ENCODE measurements at places on chromosomes 7 and 10.

GRCh38 chr10:101050208-101051069 is 11.3 kb upstream of the KAZALD1 start:
- peak; percentile 90 for DNase-seq

GRCh38 chr10:3755440-3756359 is 29.3 kb downstream of the KLF6 start:
- DNase-seq = no peak

DNA sequence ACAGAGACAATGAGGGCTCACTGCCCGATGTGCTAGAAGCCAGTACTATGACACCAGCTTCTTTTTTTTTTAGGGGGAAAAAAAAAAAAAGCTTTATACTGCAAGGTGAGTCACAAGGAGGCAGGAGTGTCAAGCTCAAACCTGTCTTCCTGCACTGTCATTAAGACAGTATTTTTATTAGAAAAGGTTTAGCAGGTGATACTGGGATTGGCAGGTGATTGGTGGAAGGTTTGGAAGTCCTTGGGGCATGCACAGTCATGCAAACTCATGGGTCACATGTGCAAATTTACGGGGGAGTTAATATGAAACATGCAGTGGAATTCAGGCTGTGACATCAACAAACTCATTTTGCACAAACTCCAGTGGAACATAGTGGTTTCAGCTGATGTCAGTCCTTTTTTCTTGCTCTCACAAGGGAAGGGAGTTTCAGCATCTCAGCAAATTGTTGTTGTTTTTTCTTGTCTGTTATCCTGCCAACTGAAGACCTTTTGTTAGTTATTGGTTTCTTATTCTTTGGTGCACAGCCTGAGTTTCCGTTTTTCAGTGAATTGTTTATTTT is 530.6 kb downstream of the ANKRD7 start:
- no peak for DNase-seq

GRCh38 chr10:114260366-114260765 is 21.3 kb downstream of the VWA2 start:
- no peak for DNase-seq

DNA sequence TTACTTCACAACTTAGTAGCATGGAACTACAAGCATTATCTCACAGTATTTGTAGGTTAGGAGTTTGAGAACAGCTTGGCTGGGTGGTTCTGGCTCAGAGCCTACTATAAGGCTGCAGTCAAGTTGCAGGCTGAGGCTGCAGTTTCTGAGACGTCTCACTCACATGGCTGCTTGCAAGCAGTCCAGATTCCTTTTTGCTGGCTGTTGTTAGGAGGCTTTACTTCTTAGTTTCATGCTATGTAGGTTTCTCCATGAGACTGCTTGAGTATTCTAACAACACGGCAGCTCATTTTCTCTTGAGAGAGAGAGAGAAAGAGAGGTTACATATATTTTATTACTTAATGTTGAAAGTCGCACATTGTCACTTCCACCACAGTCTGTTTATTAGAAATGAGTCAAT is 1073.9 kb downstream of the NXPH1 start:
- DNase-seq = peak; percentile 4

- DNase-seq = no peak
Measured at GRCh38 chr10:77834943-77835668, 91.4 kb downstream of the DLG5 start.

DNA sequence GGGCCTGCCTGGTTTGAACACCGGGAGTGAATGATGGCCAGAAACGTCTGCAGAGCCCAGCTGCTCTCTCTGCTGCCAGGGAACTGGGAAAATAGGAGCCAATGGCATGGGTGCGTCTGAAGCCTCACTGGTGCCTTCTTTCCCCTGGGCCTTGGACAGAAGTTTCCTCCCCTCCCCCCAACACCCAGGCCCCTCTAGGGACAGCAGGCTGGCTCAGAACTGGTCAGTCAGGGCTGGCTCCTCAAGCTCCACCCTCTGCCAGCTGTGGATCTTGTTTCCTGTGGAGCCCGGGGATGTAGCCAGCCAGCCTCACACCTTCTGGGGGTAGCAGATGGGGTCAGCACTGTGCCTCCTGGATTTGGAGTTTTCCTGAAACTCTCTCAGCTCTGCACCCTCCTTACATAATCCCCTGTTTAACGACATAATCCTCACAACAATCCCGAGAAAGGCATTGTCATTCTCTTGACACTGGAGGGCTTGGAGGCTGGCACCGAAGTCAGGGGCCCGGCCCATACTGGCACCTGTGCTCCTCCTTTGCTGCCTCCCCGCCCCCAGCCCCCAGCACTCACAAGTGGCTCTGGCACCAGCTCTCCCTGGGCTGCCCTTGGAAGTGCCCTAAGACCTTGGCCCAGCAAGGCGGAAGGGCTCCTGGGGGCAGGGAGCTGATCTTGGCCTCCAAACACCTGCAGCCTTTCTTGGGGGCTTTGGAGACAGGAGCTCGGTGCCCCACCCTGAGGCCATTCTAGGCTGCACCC is 5.7 kb downstream of the LDB3 start:
- DNase-seq = peak; percentile 79

DNA sequence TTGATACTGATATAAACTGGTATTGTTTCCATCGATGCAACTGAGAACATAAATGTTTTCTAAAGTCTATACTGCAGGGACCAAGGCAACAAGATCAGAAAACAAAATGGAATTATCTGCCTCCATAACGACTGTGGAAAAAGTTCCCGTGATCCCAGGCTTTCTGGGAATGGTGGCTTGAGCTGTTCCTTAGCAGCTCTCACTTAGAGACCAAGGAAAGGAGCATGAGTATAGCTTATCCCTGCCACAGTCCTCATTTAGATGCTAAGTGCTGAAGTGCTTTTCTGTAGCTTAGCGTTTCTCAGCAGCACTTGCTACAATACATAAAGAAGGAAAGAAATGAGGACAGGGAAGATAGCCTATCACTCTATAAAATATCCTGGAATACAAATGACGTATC is 5.5 kb downstream of the WNT8B start:
- no peak for DNase-seq

GRCh38 chr10:69337296-69338132 is 59.2 kb downstream of the HK1 start:
- no peak for DNase-seq

- no peak for DNase-seq
Measured at GRCh38 chr10:133109711-133110110, 22.0 kb downstream of the ADGRA1 start.

DNA sequence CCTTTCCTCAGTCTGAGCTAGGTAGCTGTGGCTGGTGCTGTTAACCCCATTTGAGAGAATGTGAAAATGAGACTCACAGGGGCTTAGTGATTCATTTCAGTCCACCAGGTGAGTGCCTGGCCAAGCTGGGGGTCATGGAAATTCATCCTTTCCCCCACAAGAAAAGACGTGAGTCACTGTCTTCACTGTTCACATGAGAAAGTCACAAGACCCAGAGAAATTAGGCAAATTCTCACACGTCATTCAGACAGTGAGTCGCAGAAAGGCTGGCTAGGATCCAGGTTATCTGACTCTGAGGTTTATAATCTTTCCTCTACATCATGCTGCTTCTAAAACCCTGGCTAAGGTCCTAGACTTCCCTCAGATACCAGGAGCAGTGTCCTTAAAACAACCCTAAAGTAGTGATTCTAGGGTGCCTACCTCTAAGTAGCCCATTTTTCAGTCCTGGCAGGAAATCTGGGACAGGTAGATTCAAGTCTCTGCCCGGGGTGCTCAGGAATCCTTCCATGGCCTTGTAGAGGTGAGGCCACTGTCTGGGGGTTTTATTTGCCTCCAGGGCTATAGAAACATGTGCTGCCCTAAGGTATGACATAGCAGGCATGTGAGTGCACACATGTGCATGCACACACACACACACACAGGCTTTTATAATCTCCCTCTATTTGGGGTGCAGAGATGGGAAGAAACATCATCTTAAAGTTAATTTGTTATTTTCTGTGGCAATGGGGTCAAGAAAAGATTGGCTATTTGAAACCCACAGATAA is 427.9 kb upstream of the CELF2 start:
- no peak for DNase-seq

DNA sequence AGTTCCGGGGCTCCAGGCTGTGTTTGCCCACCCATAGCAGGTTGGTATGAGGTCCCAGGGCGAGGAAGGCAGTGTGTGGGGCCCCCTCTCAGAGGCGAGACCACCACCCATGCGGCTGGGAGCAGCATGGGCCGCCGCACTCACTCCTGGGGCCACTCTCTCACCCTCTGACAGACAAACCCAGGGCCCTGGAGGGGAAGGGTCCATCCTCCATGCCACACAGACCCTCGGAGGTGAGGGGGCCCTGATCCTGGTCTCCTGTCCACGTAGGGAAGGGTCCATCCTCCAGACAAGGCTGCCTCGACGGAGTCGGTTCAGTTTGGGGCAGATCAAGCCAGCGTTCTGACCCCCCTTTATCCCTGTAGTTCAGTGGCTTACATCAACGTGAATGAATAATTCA is 230.8 kb downstream of the ELFN1 start:
- no peak for DNase-seq

DNA sequence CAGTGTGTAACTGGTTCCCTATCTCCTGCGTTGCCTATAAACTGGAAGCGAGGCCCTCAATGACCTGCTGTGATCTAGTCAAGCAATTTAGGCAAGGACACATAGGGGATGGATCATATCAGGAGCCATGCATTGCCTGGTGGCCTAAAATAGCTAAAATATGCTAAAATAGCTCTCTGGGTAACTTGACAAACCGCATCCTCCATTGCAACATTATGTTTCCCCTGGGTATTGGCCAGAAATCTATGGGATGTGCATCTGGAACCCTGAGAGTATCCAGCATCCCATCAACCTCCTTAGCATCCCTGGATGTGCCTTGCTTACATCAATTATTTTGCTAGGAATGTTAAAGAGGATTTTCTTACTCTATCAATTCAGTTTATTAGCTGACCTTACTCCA is 91.7 kb upstream of the ADCY1 start:
- DNase-seq = no peak

DNA sequence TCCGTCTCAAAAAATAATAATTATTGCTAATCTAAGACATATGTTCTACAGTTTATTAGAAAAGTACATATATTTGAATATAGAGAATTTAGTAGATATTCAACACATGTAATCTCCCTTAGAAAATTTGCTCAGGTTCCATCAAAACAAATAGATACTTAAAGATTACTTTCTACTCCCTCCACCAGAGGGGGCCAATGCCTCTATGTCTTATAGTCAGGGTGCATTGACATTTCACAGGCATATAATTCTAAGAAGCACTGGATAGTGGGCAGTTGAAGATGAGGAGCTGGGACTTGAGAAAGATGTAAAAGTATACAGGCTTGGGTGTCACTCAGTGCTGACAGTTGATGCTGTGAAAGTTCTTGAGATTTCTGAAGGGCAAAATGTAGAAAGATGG is 301.6 kb upstream of the HPS1 start:
- peak; percentile 39 for DNase-seq

DNA sequence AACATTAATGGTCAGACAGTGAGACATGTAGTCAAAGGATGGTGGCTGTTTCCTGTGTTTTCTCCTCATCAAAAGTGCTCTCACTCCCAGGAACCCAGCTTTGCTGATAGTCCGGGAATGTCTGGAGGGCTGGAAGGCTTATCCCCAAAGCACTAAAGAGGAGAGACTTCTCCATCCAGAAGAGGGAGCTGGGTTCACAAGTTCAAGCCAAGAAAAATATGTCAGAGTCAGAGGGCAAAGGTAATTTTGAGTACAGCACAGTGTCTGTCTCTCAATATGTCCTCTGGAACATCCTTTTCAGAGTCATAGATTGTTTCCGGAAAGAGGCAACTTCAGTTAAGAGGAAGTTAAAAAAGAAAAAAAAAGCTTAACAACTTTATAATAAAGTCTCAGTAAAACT is 281.5 kb upstream of the PHYHIPL start:
- DNase-seq = no peak

GRCh38 chr7:155665957-155666287 is 21.5 kb downstream of the RBM33 start:
- no peak for DNase-seq

DNA sequence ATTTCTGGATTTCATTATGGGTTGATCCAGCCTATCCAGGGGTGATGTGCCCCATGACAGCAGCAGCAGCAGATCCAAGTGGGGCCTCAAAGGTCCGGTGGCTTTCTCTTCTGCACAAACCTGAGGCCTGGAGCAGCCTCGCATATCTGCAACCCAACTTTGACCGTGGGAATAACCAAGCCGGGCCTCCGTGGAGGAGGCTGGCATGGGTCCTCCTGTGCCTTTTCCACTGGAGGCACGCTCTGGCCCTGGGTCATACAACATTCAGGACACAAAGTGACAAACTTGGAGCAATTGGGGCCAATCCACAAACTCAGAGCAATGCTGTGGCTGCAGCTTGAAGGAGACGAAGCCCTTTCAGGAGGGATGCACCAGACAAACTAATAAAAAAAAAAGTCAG is 330.0 kb upstream of the MKI67 start:
- DNase-seq = no peak

DNA sequence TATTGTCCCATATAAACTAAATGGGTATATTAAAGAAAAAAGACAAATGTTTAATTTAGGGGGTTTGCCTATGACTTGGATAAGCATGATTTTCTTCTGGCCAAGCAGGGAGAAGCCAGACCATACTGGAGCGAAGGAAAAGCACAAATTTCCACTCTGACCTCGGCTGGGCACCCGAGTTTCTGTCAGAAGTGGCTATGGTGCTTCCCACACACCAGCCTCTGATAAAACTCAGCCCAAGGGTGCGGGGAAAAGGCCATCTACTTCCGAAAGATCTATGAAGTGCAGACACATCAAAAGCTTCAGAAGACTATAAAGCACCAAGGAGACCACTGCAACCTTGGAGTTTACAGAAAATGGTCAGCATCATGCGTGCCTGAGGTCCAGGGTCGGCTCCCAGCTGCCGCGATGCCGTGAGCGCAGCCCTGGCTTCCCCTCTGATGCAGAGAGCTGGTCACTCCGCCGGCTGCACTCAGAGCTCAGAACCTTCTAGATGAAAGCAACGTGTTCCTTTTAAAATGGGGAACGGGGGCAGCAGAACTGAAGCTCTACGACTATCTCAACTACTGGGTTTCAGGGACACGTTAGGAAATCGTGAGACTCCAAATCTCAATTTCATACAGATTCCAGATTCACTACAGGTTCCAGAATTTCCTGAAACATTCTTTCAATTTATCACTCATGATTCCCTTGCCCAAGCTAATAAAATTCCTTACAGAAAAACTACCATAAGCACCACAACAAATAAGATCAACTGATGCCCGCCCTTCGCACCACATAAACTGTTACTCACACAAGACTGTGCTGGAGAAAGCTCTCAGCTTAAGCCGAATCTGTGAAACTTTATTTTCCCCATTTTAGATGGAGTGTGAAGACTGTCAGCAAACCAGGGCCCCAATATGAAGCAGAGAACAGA is 84.5 kb downstream of the DIP2C start:
- no peak for DNase-seq

DNA sequence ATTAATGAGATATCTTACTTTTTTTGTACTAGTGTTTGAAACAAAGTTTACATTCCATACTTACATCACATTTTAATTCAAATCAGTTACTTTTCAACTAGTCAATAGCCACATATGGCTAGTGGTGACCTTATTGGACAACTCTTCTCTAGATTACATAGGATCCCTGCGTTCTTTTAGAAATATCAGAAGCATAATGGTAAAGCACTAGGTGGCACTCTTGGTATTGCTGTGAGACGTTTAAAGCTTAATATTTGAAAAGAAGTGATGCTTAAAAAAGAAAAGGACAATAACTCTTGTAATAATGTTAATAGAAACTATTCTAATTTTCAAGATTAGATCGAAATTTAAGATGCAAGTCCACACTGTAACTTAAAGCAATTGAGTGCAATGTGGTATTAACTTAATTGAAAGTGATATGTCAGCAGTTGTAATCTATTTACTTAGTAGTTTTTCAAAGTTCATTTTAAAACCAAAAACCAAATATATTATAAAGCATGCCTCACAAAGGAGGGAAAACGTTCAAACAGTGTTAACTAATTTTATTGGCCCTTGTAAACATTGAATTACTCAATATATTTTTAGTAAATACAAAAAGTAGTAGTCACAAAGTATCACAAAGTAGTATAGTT is 339.1 kb downstream of the ATRNL1 start:
- DNase-seq = peak; percentile 7
